Activated T-cell treated with anti-CD3 and anti-CD28 coated beads, Interleukin-2, amount 50 U/mL, for 4 hours (primary cell): ENCODE measurements at places on chromosomes 3 and 15. TPM values are rescaled to one million over a fixed set of nuclear protein-coding genes. Genes with fewer than 3 reads are reported as not detected.
A peak's percentile ranks its signal among the peaks of the same experiment; 100 is the strongest.

- no peak for DNase-seq
These were observed 22.7 kb upstream of the IREB2 start for GRCh38 chr15:78415284-78415683.

GRCh38 chr3:45676325-45677032 is 12.7 kb upstream of the SACM1L start:
- DNase-seq: no peak

DNA sequence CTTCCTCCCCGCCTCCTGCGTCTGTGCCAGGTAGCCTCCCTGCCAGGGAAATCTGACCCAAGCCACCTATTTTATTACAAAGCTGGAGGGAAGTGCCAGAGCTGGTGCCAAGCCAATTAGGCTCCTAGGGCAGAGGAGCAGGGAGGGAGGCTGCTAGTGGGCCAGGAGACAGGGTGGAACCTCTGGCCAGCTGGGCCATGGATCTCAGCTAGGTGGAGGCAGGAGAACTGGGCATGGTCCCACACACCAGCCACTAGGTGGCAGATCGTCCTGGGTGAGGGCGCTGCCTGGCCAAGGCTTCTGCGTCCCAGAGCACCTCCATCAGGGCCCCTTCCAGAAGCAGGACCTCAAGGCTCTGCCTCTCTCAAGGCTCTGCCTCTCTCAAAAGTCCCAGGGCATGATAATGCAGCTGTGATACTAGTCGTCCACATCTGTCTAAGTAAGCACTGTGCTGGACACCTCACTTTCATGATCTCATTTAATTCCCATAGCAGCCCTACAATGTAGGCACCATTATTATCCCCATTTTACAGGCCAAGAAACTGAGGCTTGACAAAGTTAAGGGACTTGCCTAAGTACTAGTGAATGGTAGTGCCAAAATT is 4.5 kb upstream of the RFT1 start:
- peak; percentile 46 for DNase-seq

DNA sequence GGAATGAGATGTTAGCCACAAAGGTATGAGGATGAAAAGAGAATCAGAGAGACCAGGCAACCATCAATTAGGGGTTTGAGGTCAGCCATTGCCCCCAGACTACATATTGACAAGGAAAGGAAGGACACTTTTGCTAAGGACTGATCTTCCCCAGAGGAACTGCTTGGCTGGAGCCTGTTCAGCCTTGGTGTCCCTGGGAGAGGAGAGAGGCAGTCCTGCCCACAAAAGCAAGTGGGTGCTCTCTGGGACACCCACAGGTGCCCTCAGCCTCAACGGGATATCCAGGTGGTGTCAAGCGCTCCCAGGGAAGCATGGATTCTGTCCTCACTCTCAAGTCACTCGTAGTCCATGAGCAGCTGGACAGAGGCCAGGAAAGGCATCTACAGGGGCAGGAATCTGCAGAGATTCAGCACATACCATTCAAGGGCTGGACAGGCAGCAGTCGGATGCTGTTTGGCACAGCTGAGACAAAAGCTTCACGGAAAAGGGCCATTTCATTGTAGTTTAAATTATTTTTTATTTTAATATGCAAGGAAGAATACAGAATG is 166.2 kb downstream of the UACA start:
- DNase-seq: no peak

DNA sequence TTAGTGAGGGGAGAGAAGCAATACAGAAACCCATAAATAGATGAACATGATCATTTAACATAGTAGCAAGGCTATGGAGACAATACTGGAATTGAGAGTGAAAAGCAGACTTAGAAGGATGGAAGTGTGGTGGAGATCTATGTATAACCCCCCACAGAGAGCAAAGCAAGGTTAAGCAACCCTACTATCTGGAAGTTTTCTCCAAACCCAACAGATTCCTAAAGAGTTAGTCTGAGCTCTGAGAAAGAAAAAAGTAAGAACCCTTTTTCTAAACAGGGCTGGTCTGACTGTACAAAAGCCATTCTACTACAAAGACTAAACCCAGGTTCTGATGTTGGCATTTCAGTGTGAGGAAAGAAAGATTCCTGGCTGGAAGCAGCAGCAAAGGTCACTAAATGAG is 153.2 kb downstream of the WNT5A start:
- DNase-seq: no peak

DNA sequence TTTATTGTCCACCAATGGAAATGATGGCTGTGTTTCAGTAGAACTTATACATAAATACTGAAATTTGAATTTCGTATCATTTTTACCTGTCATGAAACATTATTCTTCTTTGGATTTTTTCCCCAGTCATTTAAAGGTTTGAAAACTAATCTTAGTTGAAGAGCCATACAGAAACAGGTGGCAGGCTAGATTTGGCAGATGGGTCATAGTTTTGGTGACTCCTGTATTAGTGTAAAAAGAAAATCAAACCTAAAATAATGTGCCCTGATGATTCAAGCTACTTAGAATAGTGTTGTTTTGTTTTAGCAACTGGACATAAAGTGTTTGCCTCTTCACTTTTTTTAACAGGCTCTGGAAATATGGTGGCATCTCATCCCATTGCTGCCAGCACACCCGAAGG is 68.9 kb downstream of the SIDT1 start:
- no peak for DNase-seq

DNA sequence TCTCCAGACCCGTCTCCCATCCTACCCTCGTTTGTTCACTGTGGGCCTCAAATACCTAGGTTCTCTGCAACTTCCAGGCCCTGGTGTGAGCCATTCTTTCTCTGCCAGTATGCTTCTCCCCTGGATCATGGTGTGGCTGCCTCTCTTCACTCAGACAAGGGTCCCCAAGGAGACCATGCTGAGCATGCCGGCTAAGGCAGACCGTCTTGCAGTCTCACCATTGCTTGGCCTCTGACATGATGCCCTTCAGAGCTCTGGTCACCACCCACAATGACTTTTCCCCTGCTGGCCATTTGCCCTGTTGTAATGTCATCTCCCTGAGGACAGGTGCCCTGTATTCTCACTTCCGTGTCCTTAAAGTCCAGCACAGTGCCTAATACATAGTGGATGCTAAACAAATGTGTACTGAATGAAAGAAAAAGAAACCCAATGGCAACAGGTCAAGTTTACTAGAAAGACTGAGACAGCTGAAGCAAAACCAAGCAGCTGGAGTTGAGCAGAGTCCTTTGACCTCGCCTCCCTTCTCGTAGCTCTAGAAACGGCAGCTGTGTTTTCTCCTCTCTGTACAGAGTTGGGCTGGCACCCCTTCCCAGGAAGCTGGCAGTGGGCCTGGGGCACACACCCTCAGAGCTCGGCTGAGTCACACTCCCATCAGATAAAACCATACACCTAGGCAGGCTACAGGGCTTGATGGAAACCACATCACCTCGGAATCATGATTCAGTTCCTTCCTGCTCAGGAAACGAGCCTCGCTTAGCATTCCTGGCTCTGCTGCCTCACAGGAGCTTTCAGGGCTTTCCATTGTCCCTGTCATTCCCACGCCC is 8.6 kb downstream of the TLR9 start:
- DNase-seq: peak; percentile 65

DNA sequence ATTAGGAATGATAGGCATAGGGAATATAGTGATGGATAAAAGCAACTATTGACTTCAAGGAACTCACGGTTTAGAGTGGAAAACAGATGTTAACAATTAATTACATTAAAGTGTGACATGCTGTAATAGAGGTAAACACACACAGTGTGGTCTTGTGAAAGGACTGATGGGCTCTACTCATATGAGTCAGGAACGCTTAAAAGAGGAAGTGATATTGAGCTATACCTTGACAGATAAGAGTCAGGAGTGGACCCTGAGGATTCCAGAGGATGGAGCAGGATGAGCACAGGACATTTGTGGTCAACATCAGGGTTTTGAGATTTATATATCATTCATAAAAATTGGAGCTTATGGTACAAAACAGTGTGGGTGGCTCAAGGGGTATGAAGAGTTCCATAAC is 11.0 kb downstream of the EXOG start:
- no peak for DNase-seq

GRCh38 chr3:172717493-172718088 is 6.7 kb upstream of the NCEH1 start:
- no peak for DNase-seq

GRCh38 chr15:100560323-100560722 is 31.6 kb upstream of the CERS3 start:
- no peak for DNase-seq

DNA sequence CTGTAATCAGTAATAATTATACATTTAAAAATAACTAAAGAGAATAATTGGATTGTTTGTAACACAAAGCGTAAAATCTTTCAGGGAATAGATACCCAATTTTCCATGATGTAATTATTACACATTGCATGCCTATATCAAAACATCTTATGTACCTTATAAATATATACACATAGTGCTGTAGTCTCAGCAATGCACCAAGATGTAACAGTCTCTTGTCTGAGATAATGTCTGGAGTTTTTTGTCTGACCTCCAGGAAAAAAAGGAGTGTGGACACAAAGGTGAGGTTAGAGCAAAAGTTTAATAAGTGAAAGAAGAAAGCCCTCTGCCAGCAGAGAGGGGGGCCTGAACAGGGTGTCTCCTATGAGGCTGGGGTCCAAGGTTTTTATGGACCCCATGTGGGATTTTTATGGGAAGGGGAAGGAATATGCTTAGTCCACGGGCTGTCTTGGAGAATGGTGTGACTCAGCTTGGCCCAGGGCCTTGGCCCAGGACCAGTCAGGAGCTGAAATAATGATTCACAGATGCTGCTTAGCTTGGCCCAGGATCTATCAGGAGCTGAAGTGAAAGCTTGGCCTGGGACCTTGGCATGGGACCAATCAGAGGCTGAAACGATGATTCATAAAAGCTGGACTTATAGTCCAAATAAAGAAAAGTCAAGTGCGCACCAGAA is 545.0 kb downstream of the ZPLD1 start:
- DNase-seq: no peak

- no peak for DNase-seq
These were observed 100.3 kb downstream of the MECOM start for GRCh38 chr3:169562988-169563774.

DNA sequence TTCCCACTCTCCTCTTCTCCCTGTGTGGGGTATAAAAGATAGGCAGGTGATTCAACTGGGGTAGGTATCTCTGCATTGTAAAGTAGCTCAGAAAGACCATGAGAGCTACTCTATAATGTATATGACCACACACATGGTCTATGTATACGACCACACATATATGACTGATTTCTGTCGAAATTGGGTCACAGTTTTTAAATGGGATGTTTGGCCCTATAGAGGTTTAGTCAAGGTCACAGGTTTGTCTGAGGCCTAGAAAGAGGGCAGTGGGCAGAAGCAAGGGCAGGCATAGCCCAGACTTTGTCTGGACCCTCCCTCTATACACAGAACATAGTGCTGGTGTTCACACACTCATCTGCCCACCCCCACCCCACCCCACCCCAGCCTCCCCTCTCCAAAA is 4.4 kb downstream of the LAMP3 start:
- no peak for DNase-seq

- no peak for DNase-seq
These were observed 24.0 kb downstream of the HPS3 start for GRCh38 chr3:149153402-149153801.

Gene INSYN1
- not detected for total RNA-seq

Gene ROBO1
- 0.38 TPM for total RNA-seq

Gene ALG1L2
- total RNA-seq: not detected

Gene ACP3
- total RNA-seq: not detected

Gene CLDN16
- total RNA-seq: not detected

Gene CHRFAM7A
- 0.29 TPM for total RNA-seq

Gene CTXND1
- total RNA-seq: 0.03 TPM

Gene BMF
- 3.1 TPM for total RNA-seq
